Stomach (tissue), 19 donors: ENCODE measurements at places on chromosomes 5 and 9. TPM values are rescaled to one million over a fixed set of nuclear protein-coding genes. Genes with fewer than 3 reads are reported as not detected.

GRCh38 chr9:138077898-138078540, 200.4 kb downstream of the CACNA1B start:
- no peaks in the 10 kb centered on the region for H3K4me1 ChIP-seq
- H3K27me3 ChIP-seq = no peaks in the 10 kb centered on the region
- no peak overlapping the region for H3K27ac ChIP-seq
- no peaks in the 10 kb centered on the region for H3K36me3 ChIP-seq
- H3K4me3 ChIP-seq = no peak overlapping the region

DNA sequence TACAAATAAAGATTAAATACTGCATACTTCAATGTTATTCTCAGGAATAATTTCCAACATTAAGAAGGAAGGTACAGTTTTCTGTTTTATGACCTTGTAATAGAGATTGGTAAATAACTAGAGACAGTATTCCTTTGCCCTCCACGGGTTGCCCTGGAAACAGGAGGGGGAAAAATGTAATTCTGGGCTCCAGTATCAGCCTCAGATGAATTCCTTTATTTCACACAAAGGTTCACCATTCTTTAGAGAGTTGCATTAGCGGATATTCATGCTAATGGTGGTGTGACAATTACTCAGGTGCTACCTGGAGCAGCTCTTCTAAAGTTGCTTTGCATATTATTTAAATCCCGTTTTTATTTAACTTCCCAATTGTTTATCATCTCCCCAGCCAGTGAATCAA, 42.6 kb downstream of the CETN3 start:
- DNase-seq = no peak
- no peaks in the 10 kb centered on the region for H3K36me3 ChIP-seq
- no peak overlapping the region for H3K4me3 ChIP-seq

GRCh38 chr9:114240647-114241558, 82.0 kb upstream of the ORM1 start:
- H3K27ac ChIP-seq = no peak overlapping the region
- no peak for DNase-seq
- H3K4me3 ChIP-seq = no peak overlapping the region

DNA sequence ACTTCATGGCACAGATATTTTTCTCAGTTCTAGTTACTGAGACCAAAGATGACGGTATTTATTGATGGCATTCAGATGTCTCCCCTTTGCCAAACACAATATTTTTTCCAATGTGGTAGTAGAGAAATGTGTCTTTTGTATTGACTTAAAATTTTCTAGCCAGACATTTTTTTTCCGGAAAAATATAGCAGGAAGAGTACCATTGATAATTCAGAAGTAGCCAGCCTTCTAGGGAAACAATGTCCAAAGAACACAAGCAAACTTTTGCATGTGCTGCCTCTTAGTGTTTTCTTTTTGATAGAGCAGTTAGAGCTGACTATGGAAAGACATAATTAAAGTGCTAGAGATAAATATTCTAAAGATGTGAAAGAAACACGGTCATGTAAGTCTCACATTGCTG, 231.4 kb downstream of the MARCHF11 start:
- H3K4me1 ChIP-seq = no peaks in the 10 kb centered on the region
- no peak overlapping the region for H3K27ac ChIP-seq
- H3K27me3 ChIP-seq = no peaks in the 10 kb centered on the region
- H3K36me3 ChIP-seq = no peaks in the 10 kb centered on the region

- H3K27ac ChIP-seq = peak overlapping the region; percentile 86
- H3K36me3 ChIP-seq = no peaks in the 10 kb centered on the region
- no peaks in the 10 kb centered on the region for H3K27me3 ChIP-seq
- H3K4me1 ChIP-seq = peaks cover 73% of the 10 kb centered on the region
- no peak overlapping the region for H3K4me3 ChIP-seq
Measured at GRCh38 chr9:131731237-131731636, 8.6 kb downstream of the RAPGEF1 start.

DNA sequence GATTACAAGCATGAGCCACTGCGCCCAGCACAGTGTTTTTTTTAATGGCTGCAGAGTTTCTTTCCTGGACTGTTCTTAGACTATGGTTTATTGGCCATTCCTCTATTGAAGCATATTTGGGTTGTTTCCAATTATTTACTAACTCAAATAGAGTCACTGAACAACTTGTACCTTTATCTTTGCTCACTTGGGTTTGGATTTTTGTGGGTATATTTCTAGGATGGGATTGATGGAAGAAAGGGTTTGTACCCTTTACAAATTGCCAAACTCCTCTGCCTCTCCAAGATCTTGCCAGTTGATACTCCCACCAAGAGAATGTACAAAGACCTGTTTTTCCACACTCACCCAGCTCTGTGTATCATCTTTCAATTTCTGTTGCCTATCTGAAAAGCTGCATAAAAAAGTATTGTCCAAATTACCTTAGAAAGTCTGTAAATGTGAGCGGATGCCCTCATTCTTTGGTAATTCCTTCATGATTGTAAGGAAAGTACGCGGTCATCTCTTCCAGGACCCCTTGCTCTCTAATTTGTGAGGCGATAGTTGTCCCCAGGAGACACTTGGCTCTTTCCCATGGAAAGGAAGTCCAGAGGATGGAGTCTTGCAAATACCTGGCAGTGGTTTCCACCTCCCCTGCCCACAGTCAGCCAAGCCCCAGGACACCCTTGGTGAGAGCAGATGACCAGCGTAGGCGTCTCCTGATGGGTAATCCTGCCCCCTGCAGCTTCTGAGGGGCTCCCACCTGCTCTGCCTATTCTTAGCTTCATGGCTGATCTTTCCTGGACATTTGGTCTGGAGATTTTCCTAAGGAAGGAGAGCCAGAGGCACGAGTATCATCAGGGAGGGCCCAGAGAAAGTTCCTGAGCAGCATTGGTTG, 33.0 kb downstream of the ARHGEF37 start:
- no peaks in the 10 kb centered on the region for H3K27me3 ChIP-seq

DNA sequence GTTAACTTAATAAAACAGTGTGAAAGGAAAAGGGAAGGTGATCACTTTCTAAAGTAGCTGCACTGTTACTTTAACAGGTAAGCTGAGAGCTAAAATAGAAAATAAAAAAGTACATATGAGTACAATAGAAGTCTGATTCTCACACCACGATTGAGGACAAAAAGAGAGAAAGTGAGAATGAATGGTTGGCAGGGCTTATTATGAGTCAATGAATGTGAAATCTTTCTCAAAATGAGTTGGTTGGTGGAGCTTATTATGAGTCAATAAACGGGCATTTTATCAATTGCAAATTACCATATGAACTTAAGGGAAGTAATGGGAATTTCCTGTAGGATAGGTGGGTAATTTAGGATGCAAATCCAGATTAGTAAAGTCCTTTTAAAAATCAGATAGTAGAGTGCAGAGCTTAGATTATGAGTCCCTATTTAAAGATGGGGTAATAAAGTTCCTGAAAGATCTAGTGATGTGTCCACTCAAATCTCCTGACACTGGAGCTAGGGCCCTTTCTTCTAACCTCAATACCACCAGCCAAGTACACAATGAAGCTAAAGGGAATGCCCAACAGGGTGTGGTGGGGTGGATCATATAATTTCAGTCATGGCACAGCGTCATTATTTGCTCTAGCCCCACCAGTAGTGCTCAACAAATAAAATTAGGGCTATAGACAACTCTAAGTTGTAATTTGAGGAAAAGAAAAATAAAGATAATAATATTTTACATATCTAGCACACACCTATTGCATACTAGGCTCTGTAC, 21.1 kb upstream of the TLR4 start:
- no peaks in the 10 kb centered on the region for H3K27me3 ChIP-seq
- no peak for DNase-seq
- H3K27ac ChIP-seq = no peak overlapping the region
- H3K4me1 ChIP-seq = no peaks in the 10 kb centered on the region
- no peaks in the 10 kb centered on the region for H3K36me3 ChIP-seq

DNA sequence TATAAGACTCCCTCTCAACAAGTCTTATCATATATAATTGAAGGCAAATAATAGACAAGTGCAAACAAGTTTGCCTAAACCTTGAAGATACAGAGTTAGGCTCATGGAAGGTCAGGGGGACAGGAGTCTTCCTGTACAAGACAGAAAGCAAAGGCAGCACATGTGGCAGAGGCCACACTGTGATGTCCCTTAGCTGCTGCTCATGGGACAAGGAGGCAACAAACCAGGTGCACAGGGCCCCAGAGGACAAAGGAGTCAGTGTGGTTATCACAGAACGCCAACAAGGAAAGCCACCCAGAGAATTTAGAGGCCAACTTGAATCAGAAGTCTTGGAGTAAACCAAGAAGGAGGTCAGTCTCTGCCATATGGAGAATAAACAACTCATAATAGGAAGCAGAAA, 444.8 kb downstream of the SPOCK1 start:
- H3K4me1 ChIP-seq = no peaks in the 10 kb centered on the region
- H3K27ac ChIP-seq = no peak overlapping the region
- H3K27me3 ChIP-seq = no peaks in the 10 kb centered on the region
- DNase-seq = no peak
- H3K36me3 ChIP-seq = no peaks in the 10 kb centered on the region

DNA sequence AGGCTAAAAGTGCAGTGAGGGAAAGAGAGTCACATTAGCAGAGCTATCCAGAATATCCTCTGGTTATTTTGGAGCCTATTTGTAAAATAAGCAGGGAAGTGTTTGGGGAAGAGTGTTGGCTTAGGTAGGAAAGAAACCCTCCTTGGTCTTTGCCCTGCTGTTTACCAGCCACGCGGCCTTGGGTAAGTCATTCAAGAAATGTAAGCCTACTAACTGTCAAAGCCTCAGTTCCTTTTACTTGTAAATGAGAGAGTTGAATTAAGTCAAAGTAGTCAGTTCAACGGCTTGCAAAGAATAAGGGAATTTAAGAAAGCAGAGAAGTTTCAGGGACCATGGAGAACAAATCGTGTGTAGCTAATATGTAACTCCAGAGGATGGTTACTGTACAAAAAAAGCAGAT, 75.8 kb upstream of the TNC start:
- H3K27me3 ChIP-seq = no peaks in the 10 kb centered on the region
- H3K4me1 ChIP-seq = no peaks in the 10 kb centered on the region
- H3K27ac ChIP-seq = no peak overlapping the region
- no peak for DNase-seq
- H3K36me3 ChIP-seq = no peaks in the 10 kb centered on the region

- H3K36me3 ChIP-seq = no peaks in the 10 kb centered on the region
- H3K4me1 ChIP-seq = peaks cover 12% of the 10 kb centered on the region
- no peak overlapping the region for H3K4me3 ChIP-seq
- DNase-seq = no peak
- no peaks in the 10 kb centered on the region for H3K27me3 ChIP-seq
- no peak overlapping the region for H3K27ac ChIP-seq
Measured at GRCh38 chr5:66151030-66151429, 6.9 kb downstream of the SREK1 start.

- H3K4me3 ChIP-seq = no peak overlapping the region
- peak; percentile 30 for DNase-seq
- H3K4me1 ChIP-seq = no peaks in the 10 kb centered on the region
- no peaks in the 10 kb centered on the region for H3K36me3 ChIP-seq
- no peaks in the 10 kb centered on the region for H3K27me3 ChIP-seq
- no peak overlapping the region for H3K27ac ChIP-seq
Measured at GRCh38 chr5:32942225-32942989, 231.3 kb downstream of the NPR3 start.

GRCh38 chr9:130833031-130833990, 1.7 kb upstream of the ABL1 start:
- no peaks in the 10 kb centered on the region for H3K36me3 ChIP-seq
- peaks cover 26% of the 10 kb centered on the region for H3K4me1 ChIP-seq
- H3K4me3 ChIP-seq = no peak overlapping the region
- no peaks in the 10 kb centered on the region for H3K27me3 ChIP-seq
- peak overlapping the region; percentile 96 for H3K27ac ChIP-seq
- DNase-seq = no peak

DNA sequence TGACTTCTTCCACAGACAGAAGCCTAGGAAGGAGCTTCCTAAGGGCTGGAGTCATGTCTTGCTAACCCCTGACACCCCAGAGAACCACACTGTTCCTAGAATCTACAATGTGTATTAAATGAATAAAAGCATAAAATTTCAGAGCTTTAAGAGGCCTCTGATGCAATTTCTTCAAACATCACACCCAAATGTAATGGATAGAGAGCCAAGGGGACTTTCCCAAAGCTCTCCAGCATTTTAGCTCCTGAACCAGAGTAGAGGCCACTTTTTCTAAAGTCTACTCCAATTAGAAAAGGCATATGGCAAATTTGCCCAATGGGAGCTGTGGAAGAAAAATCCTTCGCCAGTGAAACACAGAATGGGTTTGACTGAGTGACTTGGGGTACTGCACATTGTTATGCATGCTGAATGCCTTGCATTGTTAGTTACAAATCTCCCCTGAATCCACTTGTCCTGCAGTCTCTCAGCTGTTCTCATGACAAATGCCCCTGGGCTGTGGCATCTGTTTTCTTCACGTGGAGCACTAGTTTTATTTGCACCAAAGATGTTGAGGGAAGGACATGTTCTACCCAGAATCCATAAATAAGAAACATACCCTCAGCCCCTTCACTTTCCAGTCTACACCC, 334.0 kb downstream of the ASTN2 start:
- DNase-seq = no peak
- no peak overlapping the region for H3K27ac ChIP-seq
- no peak overlapping the region for H3K4me3 ChIP-seq
- no peaks in the 10 kb centered on the region for H3K27me3 ChIP-seq
- H3K36me3 ChIP-seq = no peaks in the 10 kb centered on the region

DNA sequence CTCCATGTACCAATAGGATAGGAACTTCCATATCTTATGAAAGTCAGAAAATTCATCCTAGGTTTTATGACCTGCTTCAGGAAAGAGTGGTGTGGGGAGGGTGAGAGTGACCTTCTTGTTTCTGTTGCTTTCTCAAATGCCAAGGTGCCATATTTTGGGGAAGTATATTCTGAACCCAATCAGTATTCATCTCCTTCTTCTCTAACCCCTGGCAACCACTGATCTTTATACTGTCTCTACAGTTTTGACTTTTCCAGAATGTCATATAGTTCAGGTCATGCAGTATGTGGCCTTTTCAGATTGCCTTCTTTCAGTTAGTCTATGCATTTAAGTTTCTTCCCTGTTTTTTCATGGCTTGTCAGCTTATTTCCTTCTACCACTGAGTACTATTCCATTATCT, 321.4 kb upstream of the SEMA6A start:
- H3K27ac ChIP-seq = no peak overlapping the region
- H3K36me3 ChIP-seq = no peaks in the 10 kb centered on the region
- no peaks in the 10 kb centered on the region for H3K27me3 ChIP-seq
- H3K4me3 ChIP-seq = no peak overlapping the region
- no peak for DNase-seq

FAM163B gene
- total RNA-seq = not detected

CDX1 gene
- not detected for total RNA-seq

WNT8A gene
- total RNA-seq = not detected

ADAMTSL1 gene
- 15.2 TPM for total RNA-seq

PLCXD3 gene
- total RNA-seq = 2.9 TPM

UNC13B gene
- total RNA-seq = 51.9 TPM
